ENCODE measurements at places on chromosomes 6 and 20.

GRCh38 chr6:29737707-29738630 lies 14.7 kb downstream of the HLA-F start:
- DNase-seq = peak; percentile 72

DNA sequence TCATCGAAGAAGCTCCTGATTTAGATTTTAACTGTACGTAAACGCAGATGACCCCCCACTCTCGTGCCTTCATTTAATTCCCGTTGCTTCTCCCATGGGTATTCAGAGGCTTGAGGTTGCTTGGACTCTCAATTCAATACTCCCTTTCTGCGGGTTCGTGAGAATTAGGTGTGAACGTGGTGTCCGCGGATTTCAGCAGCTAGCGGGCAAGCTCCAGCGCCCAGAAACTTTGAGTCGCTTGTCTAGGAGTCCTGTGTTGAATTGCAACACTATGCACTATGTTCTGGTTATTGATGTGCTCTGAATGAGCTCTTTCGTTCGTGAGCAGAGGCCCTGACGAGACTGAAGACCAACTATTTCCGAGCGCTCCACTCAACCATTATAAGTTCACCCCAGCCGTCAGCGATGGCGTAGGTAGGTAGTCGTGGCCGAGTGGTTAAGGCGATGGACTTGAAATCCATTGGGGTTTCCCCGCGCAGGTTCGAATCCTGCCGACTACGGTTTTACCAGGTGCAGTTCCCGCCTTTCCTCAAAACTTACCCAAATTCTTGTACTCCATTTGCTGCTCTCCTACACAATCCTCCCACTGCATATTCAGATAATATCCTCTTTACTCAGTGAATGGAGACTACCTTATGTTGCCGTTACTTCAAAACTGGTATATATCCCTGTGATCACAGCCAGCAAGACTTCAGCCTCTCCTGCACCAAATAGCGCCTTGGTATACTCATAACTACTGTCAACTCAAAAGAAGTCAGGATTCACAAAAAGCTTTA lies 72.6 kb upstream of the ZNF184 start:
- no peak for DNase-seq

DNA sequence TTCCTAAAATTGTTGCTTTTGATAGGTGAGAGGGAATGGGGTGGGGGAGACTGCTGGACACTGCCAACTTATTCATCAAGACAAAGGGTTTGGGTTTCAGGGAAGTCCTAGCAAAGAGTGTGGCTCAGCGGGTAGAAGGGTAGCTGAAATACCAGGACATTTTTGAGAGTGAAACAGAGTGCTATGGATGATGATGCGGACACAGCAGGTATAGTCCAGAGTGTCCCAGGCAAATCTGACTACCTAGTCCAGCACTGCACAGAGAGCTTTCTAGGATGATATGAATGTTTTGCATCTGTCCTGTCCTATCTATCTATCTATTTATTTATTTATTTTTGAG lies 154.3 kb downstream of the BCAS1 start:
- no peak for DNase-seq

DNA sequence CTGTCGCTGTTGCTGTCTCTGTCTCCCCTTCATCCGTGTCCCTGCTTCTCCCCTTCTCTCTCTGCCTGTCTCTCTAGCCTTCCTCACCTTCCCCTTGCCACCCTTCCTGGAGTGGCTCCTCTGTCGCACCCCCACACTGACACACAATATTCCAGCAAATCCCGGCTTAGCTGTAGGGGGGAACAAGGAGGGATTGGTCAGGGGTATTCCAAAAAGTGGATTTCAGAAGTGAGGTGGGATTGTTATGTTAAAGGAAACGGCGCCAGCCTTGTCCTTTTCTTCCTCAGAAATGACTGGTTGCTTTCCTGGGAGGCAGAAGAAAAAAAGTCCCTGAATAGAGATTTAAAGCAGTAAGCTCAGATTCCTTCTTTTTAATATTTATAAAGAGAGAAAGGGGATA lies 76.3 kb upstream of the SIRPA start:
- DNase-seq = no peak
